ENCODE measurements at places on chromosomes 12 and 14.

DNA sequence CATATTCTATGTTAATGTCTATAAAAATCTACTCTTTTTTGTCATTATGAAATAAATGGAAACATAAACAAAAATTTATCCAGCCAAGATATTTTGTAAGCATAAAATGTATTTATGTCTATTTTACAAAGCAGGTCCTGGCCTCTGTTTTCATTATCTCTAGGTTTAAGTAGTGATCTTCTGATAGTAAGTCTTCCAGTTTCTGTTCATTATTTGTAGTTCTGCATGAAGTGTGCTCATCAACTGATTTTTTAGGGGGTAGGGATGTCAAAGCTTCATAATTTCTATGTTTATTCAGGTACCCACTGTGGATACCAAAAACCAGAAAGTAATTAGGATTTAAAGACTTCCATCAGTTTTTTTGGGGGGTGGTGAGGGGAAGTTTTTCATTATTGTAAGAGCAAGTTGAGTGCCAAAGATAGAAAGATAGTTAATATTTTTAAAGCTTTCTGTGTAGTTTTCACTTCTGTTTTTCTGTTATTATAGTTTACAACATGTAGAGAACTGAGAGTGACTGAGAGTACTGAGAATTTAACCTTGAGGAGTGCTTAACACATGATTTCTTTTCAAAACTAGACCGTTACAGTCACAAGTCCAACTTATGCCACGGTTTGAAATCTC lies 30.6 kb upstream of the LMO3 start:
- no peak for DNase-seq

DNA sequence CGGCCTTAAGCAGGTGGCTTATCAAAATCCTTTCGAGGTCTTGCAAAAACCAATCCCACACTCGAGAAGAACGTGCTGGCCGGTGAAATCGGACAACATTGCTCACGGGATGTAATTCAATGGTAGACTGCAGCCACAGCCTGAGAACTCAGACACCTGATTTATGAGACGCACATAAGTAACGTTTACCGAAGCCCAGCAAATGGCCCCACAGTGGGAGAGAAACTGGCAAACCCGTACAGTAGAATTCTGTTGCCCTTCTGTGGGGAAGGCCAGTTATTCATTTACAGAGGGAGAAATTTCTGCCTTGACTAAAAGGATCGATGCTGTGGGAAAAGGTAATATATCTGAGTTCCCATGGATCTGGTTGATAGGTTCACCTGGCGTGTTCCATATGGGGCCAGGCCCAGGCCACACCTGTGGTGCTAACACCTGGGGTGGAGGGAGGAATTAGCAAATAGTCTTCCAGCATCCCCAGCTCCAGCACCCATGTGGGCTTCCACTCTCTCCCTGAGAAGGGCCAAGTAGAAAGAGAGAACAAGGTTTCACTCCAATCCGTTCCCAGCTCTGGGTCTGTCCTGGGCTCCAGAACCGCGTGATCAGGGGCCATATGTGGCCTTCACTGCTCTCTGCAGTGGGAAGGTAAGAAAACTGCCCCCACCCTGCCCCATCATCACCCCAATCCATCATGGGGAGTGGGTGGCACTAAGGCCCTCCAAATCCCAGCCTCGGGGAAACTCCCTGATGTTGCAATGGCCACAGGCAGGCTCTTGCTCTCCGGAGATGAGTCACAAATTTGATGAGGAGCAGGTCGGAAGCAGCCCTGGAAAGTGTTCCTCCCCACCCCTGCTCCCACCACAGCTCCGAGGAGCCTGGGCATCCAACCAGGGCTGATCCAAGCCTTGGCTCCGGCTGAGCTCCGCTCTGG lies 12.7 kb downstream of the BDKRB1 start:
- DNase-seq, result peak; percentile 94

DNA sequence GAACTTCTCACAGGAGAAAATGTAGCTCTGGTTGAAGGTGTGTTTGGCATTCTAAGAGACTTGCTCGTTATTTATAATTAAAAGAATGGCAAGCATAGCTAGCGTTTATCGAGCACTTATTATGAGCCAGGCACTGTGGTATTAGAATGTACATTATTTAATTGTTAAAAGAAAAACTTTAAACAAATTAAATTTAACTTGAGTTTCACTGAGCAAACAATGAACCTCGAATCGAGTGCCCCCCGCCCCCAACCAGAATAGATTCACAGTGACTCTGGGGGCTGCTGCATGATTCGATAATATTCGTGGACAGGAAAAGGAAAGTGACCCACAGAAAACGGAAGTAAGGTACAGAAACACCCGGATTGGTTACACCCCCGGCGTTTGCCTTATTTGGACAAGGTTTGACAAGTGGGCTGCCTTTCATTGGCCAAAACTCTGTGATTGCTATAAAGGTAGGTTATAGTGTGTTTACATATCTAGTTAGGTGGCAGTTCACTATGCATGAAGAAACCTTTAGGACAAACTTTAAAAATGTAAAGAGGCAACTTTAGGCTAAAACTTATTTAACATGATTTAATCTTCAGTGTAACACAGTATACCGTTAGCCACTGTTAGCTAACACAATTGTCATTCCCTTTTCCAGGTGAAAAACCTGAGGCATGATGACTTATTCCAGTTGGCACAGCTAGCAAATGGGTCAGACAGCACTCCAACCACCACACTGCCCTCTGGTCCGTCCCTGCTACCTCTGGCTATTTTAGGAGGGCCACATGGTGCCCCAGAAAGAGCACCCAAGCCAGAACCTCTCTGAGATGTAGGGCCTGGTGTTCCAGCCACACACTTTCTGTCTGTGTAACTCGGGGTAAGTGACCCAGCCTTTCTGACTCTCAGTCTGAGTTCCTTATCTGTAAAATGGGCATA lies 7.1 kb downstream of the SCNN1A start:
- DNase-seq, result no peak

DNA sequence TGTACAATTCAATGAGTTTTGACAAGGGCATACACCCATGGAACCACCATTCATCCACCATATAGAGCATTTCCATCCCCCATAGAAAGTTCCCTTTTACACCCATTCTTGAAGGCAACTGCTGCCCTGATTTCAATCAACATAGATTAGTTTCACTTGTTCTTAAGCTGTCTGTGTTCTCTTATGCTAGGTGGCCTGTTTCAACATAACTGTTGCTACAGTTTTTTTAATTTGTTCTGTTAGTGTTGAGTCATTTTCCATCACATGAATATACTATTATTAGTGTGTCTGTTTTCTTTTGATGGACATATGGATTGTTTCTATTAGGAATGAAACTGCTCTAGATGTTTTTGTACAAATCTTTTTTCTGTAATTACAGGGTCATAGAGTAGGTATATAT lies 123.4 kb downstream of the PTPRQ start:
- no peak for DNase-seq

- DNase-seq, result no peak
Observed at GRCh38 chr14:96198430-96199130, 6.1 kb upstream of the BDKRB2 start.

DNA sequence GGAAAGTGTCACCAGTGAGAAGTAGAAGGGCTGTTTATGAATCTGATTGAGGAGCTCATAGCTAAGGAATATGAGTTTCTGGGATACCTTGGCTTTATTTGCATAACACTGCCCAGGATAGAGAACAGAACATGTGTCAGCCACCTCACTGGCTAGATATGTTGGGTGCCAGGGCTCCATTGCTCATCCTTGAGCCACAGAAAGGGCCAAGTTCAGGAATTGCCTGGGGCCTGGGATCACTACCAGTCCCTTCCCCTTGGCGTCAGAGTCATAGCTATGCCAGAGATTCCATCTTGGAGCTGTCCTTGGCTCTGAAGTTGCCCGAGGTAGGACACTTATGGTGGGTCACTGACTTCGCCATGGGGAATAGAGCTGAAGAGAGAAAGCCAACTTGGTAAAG lies 49.0 kb downstream of the IFT43 start:
- DNase-seq, result no peak

- DNase-seq, result no peak
Observed at GRCh38 chr14:72808564-72808963, 85.3 kb downstream of the DPF3 start.

GRCh38 chr12:47207340-47207717 lies 127.6 kb upstream of the AMIGO2 start:
- DNase-seq, result no peak

DNA sequence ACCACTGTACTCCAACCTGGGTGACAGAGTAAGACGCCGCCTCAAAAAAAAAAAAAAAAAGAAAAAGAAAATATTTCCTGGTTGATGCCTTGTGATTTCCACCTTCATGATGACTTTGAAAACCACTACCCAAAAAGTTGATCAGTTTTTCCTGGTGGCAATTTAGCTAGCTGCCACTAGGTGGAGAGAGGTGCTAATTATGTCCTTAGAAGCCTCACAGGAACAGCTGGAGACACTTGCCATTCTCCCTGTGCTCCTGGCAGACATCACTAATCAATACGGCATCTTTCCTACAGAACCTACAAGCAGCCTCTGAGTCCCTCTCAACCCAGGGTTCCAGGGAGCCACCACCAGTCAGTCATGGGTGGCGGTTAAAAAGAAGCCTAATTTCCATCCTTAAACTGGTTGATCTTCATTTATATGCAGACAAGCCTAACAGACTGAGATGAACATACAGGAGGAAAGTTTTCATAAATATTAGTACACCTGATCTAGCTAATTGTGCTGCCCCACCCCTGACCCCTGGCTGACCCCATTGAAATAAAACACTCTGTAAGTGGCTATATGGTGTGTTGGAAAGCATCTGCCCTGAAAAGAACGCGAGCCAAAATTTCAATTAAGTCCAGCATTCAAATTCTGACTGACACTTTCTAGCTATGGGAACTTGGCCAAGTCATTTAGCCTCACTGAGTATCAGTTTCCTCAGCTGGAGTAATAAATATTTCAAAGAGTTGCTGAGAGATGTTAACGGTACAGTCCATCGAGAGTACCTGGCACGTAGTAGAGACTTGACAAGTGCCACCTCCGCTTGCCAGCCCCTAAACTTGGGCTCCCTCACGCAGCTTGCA lies 6.2 kb upstream of the OAS1 start:
- DNase-seq, result no peak

DNA sequence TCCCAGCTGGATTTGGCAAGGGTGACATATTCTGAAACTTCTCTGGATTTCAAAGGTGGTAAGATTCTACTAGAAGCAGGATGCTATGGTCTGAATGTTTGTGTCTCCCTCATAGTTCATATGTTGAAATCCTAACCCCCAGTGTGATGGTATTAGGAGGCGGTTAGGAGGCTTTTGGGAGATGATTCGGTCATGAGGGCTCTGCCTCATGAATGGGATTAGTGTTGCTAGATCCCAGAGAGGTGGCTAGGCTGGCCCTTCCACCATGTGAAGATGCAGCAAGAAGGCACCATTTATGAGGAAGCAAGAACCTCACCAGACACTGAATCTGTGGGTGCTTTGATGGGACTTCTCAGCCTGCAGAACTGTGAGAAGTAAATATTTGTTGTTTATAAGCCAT lies 11.0 kb upstream of the PEX5 start:
- no peak for DNase-seq

GRCh38 chr14:99609245-99610170 lies 5.5 kb upstream of the CCDC85C start:
- DNase-seq, result no peak

DNA sequence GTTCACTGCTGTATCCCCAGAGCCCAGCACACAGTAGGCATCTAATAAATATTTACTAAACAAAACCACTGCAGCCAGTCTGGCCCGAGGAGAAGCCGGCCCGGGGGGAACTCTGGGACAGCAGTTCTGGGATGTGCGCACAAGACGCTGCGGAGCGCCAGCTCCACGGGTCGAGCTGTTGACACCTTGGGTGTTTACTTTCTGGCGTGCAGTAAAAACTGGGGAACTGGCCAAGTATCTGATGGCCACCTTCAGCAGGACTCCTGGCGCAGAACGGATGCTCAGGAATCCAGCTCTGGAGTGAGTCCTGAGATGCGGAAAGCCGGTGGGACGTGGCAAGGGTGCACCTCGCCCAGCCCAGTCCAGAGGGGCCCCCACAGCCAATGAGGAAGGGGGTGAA lies 65.6 kb downstream of the NCOR2 start:
- DNase-seq, result no peak

DNA sequence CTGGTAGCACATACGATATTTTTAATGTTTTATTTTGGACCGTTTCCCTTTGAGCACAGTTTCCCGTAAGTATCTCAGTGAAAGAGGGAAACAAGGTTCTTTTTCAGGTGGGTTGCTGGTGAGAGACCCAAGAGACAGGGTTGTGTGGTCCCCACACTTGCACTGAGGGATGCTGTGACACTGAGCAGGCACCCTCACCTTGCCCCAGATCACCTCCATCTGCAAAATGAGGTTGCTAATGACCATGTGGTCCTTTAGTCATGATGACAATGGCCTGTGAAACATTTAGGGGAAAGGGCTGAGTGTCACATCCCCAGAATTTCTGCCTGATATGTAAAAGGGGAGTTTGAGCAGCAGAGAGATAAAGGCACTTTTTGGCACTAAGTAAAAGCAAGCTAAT lies 4.3 kb downstream of the CCND2 start:
- no peak for DNase-seq

DNA sequence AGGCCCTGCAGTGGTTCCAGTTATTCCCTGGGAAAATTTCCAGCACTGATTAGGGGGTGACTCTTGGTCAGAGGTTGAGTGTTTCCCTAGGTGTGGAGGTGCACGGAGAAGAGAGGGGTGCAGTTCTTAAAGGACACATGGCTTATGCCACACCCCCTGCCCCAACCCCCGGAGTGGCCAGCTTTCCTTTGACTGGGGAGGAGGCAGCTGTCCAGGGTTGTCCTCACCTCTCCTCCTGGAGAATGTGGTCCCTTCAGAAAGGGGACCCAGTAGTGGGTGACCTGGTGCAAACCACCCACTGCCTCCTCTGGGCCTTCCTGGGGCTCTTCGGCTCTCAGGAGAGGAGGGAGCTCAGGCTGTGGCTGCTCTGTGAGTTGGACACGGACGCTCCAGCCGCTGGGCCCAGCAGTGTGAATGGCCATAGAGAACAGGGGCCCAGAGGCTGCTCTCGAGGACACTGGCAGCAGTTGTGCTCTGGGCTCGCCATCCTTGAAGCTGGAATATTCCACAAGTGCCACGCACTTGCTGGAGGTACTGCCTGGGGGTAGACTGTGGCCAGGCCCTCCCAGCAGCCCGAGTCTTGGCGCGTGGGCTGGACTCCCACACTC lies 13.6 kb downstream of the PACS2 start:
- no peak for DNase-seq

- DNase-seq, result no peak
Observed at GRCh38 chr12:30928356-30929244, 2.1 kb downstream of the TSPAN11 start.

DNA sequence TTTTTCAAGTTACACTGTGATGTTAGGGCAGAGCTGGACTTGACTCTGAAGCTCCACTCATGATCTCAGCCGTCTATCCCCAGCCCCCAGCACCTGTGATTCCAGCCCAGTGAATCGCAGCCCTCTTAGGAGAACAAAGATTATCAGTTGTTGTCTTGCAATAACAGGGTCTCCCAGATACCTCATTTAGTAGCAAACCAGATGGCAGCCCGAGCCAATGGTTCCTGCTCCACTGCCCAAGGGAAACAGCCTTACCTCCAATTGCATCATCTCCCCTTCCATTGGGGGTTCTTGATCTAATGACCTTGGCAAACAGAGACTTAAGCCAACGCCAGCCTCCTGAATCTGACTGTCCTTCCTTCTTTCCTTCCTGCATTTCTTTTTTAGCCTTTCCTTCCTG lies 371.2 kb downstream of the BCL11B start:
- no peak for DNase-seq

GRCh38 chr14:80150301-80150700 lies 61.0 kb downstream of the DIO2 start:
- no peak for DNase-seq

- DNase-seq, result no peak
Observed at GRCh38 chr14:103016594-103016993, 40.8 kb downstream of the CDC42BPB start.

GRCh38 chr12:31651893-31652521 lies 7.5 kb upstream of the ETFBKMT start:
- no peak for DNase-seq

Measured in GM04504 (cell line).